ENCODE measurements at places on chromosomes 6 and 20.

GRCh38 chr6:115363379-115363778, 697.3 kb downstream of the FRK start:
- no peak for DNase-seq

GRCh38 chr6:113907102-113907815, 50.1 kb downstream of the MARCKS start:
- no peak for DNase-seq

GRCh38 chr20:58855506-58856389, 3.2 kb downstream of the GNAS start:
- DNase-seq: no peak

DNA sequence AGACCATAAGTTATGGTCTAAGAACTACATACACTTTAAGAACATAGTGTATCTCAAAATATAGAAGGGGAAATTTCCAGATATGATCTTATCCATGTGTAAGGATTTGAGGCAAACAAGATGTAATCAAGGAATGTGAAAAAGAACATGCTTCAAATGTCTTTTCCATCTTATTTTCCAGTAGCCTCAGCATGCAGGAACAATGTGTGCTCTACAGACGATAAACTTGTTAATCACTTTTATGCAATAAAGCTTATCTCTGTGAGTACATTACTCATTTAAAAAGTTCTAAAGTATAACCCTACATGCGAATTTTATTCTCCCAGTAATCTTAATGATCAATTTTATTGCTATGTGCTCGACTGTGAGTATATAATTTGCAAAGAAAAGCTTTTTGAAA, 185.2 kb downstream of the ALDH8A1 start:
- DNase-seq: no peak

DNA sequence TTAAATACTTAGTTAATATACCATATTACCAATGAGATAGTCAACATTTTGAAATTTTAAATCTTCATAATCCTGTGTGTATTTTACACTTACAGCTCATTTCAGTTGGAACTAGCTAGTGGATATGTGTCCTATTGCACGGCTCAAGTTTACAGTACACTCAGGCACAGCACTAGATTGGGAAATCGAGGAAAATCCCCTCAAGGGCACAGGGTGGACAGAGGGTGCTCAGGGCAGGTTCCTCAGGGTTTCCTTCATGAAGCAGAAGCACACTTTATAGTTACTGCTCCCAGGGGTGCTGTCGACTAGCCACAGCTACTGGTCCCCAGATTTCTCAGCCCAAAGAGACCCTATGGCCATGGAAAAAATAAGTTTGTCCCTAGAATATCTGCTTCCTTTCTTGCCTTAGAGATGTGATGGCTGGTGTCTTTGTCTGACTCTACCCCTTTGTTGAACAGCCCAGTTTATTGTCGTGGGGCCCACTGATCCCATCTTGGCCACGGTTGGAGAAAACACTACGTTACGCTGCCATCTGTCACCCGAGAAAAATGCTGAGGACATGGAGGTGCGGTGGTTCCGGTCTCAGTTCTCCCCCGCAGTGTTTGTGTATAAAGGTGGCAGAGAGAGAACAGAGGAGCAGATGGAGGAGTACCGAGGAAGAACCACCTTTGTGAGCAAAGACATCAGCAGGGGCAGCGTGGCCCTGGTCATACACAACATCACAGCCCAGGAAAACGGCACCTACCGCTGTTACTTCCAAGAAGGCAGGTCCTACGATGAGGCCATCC, 1.5 kb downstream of the BTN2A1 start:
- DNase-seq: no peak

- DNase-seq: no peak
These were observed 191.1 kb upstream of the SGK1 start for GRCh38 chr6:134508862-134509498.

DNA sequence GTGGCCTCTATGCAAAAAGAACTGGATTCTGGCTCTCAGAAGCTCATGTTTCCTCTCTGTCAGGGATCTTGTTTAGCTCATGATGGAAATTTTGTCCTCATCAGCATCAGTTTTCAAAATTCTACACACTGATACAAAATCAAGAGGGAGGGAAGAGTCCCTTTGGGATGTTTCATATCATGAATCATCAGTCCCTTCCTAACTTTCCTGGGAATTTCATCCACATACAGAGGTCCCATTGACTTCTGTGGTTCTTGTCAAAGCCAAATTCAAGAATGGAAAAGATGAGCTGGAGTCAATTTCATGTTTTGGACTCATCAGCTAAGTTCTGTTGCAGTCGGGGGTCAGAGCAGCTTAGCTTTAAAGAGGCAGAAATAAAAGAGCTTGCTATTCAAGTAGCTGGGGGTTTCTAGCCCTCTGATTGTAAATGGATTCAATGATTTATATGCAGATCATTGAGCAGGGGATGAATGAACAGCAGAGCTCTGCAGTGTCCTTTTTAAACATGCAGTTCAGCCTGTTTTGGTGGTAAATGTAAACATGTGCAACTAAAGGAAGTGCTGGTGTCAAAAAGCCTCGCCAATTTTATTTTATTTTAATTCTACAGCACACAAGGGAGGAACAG, 21.3 kb upstream of the TMEM14A start:
- no peak for DNase-seq

DNA sequence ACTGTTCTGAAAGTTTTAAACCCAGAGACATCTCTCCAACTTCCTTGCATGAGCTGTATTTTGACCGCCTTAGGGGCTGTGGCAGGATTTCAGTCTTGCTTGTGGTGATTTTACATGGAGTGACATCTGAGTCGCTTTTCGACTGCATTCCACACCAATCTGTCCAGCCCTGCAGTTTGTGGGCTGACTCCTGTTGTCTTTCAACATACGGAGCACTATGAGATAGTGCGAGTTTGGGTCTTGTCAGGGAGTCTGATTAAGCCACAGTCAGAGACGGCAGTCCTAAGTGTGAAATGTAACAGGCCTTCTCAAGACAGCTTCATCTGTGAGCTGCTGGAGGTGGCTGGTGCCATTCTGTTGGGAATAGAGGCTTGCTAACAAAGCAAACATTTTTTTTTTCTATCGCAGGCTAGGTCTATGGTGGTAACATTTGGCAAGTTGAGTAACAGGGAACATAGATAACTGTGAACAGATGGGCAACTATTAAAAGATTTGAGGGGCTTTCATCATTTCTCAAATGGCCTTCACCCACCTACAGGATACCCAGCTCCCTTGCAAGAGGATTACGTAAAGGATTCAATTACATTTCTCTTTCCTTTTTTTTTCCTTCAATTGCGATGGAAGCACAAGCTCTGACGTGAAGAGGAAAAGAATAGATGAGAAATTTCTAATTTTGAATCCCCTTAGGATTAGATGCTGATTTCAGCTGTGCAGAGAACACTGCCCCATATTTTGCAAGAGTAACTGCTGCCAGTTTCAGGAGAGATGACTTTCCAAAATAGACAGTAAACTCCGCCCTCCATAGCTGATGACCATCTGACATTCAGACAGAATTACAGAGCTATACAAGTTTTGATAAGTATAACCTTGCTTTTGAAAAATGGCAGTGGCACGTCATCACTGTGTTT, 25.1 kb downstream of the CAP2 start:
- no peak for DNase-seq

DNA sequence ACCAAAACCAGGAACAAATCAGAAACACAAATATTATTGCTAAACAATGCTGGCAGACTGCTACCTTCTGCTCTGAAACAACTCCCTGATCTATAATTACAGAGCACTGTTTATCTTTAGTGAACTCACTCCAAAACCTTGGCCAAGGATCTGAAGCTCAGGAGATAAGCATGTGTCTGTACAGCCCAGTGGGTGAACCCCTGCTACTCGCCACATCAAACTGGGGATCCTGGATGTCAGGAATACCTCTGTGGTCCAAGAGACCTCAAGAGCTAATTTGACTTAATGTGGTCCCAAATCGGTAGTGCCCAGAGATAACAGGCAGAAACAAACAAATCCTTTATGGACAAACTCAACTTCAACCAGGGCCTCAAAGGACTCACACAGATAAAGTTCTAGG, 381.8 kb downstream of the KIF16B start:
- DNase-seq: no peak

DNA sequence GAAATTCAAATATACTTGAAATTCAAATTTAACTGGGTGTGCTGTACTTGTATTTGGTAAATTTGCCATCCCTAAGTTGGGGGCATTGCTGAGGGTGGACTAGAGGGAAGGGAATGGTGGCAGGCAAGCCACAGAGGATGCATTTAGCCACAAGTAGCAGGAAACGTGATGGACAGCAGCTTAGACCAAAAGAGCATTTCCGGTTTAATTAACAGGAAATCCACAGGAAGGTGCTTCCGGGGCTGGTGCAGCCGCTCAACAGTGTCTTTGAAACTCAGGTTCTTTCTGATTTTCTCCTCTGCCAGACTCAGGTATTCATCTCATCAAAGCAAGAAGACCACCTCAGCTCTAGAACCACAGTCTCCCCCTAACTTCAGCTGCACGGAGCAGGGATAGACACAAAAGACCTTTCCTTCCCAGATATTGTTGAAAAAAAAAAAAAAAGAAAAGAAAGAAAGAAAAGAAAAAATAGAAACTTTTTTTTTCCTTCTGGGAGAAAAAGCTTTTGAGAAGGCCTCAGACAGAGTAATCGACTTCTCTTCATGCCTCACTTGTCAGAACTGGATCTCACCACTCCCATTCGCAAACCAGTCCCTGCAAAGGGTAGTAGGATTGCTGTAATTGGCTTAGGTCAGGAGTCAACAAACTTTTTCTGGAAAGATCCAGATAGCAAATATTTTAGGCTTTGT, 8.0 kb upstream of the BCAS1 start:
- DNase-seq: no peak

DNA sequence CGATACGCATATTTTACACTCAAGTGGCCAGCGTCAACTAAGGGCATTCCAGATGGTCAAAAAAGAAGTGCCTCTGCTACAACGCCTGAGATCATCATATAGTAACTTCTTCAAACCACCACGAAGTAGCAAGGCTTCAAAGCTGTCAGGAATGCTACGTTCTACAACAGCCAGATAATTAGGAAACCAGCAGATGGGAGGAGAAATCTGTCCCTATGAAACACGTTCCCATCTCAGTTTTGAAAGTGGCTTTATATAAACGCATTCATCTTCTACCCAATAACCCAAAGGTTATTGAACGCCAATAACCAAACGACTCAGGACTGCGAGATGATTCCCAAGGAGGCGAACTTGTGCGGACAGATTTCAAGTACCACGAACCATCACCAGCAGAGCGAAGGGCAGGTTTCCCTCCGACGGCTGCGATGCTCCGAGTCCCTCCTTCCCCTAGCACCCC, 1.2 kb downstream of the ABHD12 start:
- DNase-seq: peak; percentile 13

DNA sequence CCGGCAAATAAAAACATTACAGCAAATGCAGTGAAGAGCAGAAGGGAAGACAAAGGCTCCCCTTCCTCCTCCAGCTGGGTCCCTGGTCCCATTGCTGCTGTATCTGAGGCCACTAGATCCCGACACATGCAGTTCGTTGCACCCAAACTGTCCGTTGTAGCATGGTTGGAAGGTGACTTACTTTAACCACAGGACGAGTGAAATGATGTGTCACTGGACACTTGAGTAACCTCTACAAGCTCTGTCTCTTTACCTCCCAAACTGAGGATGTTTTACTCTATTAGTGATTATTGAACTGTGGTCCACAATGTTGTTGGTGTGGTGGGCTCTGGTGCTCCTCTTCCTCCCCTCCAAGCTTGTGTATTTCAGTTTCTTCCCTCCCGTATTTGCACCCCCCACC, 46.2 kb upstream of the ARMH2 start:
- DNase-seq: no peak

DNA sequence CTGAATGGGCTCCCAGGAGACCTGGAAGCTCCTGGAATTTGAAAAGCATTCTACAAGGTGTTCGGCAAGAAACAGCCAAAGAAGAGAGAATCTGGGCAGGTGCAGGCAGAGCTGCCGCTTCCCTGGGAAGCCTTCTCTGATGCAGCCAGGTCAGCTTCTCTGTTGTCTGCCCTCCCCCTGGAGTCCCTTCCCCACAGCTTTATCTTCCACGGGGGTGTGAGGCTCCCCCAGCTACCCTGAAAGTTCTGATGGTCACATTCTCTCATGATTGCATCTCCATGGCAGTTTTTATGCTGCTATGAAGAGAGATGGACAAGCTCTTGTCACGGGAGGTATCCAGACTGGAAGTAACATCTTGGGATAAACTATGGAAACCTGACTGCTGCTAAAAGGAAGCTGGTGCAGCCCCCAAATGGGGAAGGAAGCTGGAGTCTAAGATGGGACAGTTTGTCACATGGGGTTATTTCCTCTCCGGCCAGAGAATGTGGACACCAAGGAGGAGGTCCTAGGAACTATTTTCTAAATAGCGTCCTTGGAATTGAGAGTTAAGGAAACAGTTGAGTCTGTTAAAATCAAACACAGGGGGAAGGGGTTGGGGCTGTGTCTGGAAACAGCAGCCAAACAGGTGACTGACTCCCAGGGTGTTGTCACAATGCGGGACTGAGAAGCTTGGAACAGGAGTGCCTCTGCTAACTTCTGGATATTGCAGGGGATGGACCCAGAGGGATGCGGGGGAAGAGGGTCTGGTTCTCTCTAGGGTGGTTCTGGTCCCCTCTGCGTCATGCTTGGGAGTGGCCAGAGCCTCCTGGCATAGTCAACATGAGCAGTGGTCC, 91.1 kb downstream of the ASXL1 start:
- DNase-seq: no peak

DNA sequence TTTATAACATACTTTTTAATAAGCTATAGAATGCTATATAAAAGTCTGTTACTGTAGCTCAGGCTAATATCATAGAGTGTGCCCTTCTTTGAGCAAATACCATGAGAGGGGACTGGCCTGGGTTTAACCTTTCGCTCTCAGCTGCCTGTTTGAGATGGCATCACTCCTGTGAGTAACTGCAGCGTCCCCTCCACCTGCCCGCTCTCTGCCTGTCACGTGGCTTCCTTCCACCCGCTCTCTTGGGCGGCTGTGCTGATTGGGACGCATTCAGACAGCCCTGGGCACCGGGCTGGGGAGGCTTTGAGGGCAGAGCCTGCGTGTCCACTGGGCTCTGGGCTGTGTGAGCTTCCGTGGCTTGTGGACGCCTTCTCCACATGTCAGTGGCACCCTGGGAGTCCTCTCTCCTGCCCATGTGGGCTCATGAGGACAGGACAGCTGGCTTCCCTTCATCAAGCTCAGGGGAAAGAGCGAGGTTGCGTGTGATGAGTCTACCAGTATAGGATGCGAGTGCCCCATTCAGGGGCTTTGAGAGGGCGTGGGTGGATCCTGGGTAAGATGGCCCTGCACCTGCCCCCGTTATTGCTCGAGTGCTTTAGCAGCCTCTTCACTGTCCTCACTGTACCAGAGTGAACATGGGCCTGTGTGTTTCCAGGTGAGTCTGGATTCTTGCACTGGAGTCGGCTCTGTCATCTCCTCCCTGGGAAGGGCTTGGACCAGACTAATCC, 10.7 kb upstream of the C20orf204 start:
- no peak for DNase-seq

GRCh38 chr6:113094779-113095178, 747.6 kb downstream of the RFPL4B start:
- no peak for DNase-seq
